GM23338 (cell line): ENCODE measurements at places on chromosomes 2 and 18. TPM values are rescaled to one million over a fixed set of nuclear protein-coding genes. Genes with fewer than 3 reads are reported as not detected.

Gene MYCN
- 145 and 161 TPM in 2 replicates for total RNA-seq

Gene NMUR1
- total RNA-seq: 0.31 and 0.59 TPM in 2 replicates

Gene HSPD1
- total RNA-seq: 870 and 880 TPM in 2 replicates

Gene TDRD15
- total RNA-seq: 0.07 TPM in 1 of 2 replicates, not detected in the other

Gene UGT1A6
- not detected in 2 replicates for total RNA-seq

Gene NOL4
- total RNA-seq: 0.52 and 4.4 TPM in 2 replicates

Gene LIPT1
- total RNA-seq: 7.7 and 11.5 TPM in 2 replicates

Gene RAD51AP2
- total RNA-seq: 0.38 TPM in 1 of 2 replicates, not detected in the other

Gene MRPL19
- total RNA-seq: 65.5 and 85.5 TPM in 2 replicates

Gene TMEFF2
- total RNA-seq: 1.5 and 2.2 TPM in 2 replicates

Gene GALNT13
- 5.2 and 7.5 TPM in 2 replicates for total RNA-seq

Gene DYNC2LI1
- total RNA-seq: 5.7 and 8.4 TPM in 2 replicates

Gene HOXD13
- total RNA-seq: 0.47 TPM in 1 of 2 replicates, not detected in the other

Gene FN1
- 217 and 255 TPM in 2 replicates for total RNA-seq

Gene PLGLB1
- total RNA-seq: 0.27 and 0.80 TPM in 2 replicates

Gene SKOR2
- 0.42 TPM in 1 of 2 replicates, not detected in the other for total RNA-seq

Gene UCN
- 0.59 TPM in 1 of 2 replicates, not detected in the other for total RNA-seq

Gene CD302
- total RNA-seq: 1.9 and 2.4 TPM in 2 replicates

Gene NFU1
- total RNA-seq: 27.5 and 39.9 TPM in 2 replicates

Gene AQP12B
- not detected in 2 replicates for total RNA-seq

Gene ATG9A
- 54.2 and 62.7 TPM in 2 replicates for total RNA-seq

Gene R3HDM1
- 63.1 and 65.2 TPM in 2 replicates for total RNA-seq

Gene KIAA2012
- total RNA-seq: 0.03 TPM in 1 of 2 replicates, not detected in the other

Gene RESP18
- total RNA-seq: not detected in 2 replicates

Gene ARHGAP28
- 9.6 and 12.2 TPM in 2 replicates for total RNA-seq

Gene MARCO
- total RNA-seq: not detected in 2 replicates

Gene SERPINB5
- not detected in 2 replicates for total RNA-seq

Gene SYT4
- 10.4 and 13.9 TPM in 2 replicates for total RNA-seq

Gene CAVIN2
- 0.07 TPM in 1 of 2 replicates, not detected in the other for total RNA-seq

Gene KYNU
- 0.03 and 0.50 TPM in 2 replicates for total RNA-seq

Gene SAP130
- total RNA-seq: 28.7 and 35.1 TPM in 2 replicates

Gene ALPI
- not detected in 2 replicates for total RNA-seq

Gene DNAH7
- total RNA-seq: 0.27 and 0.35 TPM in 2 replicates

Gene LCT
- total RNA-seq: not detected in 2 replicates

Gene BIN1
- 52.7 and 56.4 TPM in 2 replicates for total RNA-seq

Gene ABCB11
- not detected in 2 replicates for total RNA-seq

Gene TRMT61B
- total RNA-seq: 34.7 and 51.9 TPM in 2 replicates

Gene NEB
- 8.2 and 13.7 TPM in 2 replicates for total RNA-seq

Gene CYP27C1
- total RNA-seq: 2.9 and 3.0 TPM in 2 replicates

Gene GPR35
- 0.39 TPM in 1 of 2 replicates, not detected in the other for total RNA-seq

Gene DYNAP
- 0.28 and 1.0 TPM in 2 replicates for total RNA-seq

Gene TWIST2
- total RNA-seq: 12.5 and 13.6 TPM in 2 replicates
